ENCODE measurements at places on chromosomes 5 and 9.
A peak's percentile ranks its signal among the peaks of the same experiment; 100 is the strongest.

GRCh38 chr5:33470544-33470943 is 29.8 kb downstream of the TARS1 start:
- DNase-seq, result peak; percentile 28

DNA sequence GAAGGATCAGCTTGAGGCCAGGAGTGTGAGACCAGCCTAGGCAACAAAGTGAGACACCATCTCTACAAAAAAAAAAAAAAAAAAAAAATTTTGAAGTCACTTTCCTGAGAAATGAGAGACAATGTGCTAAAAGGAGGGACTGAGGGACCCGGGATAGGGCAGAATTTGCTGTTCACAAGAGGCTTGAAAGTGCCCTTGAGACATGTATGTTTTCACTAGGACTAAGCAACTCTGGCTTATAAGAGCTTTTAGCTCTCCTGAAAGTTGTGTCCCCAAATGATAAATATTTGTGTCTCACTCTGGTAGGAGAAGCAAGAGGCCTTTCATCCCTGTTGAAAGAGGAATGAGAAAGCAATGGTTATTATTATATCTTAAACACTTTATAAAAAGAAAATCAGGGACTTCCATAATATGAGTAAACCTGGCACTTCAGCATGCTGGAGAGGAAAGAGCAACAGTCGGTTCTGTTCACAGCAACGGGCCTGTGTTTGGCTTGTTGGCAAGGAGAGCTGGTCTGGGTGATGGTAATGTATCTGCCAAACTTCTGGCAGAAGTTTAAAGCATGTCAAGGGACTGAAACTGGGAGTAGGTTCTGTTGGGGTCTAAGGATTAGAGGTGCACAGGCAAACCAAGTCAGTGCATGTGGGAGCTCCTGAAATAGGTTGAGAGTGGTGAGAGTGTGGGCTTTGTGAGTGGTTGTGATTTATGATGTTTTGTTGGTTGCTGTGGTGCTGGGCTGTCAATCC is 32.2 kb downstream of the ENTREP1 start:
- DNase-seq, result no peak

GRCh38 chr9:18857769-18858168 is 175.2 kb downstream of the SAXO1 start:
- no peak for DNase-seq

GRCh38 chr5:10533226-10533625 is 30.6 kb upstream of the ANKRD33B start:
- DNase-seq, result no peak

DNA sequence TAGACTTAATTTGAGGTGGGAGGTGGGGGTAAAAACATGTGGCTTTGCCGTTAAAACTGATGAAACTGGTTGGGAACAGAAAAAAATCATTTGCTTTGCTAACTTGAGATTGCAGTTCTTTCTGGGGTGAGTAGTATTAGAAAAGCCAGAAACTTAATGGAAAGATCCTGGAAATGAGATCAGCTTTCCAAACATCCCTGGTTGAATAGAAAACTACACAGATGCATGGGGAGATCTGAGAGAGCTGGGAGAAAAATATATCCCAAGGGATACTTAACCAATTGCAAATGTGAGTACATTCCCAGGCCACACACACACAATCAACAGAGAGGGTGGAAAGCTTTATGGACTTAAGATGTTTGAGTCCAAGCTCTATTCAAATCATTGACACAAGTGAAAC is 222.3 kb downstream of the YTHDC2 start:
- DNase-seq, result no peak

DNA sequence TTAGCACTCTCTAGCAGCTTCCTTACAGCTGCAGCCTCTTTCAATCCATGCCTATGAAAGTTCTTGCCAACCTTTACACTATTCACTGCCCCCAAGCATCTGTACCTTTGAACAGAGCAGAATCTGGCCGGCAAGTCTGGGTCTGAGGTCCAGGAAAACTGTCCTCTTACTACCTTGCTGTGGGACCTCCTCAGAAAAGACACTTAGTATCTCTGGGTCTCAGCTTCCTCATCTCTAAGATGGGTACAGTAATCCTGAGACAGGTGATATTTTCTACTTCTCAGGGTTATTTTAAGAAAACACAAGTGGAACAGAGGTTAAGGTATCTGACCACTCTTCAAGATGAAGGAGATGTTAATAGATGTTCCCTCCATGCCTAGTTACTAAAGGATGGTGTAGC is 120.2 kb downstream of the EGFLAM start:
- DNase-seq, result no peak

DNA sequence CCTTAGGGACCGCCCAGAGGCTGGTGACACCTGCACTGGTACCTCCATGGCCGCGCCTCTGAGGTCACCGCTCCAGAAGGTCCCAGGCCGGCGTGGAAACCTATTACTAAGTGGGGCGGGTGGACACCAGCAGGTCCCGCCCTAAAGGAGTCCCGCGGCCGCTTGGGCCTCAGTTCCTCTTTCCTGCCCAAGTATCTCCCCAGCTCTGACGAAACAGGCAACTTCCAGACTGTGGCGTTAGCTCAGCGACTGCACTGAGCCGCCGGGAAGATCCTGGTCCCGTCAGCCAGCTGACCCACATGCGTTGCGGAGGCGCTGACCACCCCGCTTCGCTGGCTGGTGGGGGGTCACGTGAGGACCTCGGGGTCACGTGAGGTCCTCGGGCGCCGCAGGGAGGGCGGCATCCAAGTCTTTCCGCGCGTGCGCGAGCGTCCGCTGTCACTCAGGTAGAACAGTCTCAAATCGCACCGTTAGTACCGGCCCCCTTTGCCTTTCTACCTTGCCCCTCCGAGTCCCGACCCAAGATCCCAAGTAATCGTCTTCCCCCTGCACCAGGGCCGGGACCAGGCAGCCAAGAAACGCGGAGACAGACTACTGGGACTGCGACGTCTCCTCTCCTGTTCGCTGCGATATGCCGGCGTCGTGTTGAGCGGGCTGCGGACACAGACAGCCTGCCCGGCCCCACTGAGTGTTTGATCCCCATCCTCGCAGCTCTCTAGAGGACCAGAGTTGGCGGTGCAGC is 53.7 kb upstream of the KDM4C start:
- no peak for DNase-seq

DNA sequence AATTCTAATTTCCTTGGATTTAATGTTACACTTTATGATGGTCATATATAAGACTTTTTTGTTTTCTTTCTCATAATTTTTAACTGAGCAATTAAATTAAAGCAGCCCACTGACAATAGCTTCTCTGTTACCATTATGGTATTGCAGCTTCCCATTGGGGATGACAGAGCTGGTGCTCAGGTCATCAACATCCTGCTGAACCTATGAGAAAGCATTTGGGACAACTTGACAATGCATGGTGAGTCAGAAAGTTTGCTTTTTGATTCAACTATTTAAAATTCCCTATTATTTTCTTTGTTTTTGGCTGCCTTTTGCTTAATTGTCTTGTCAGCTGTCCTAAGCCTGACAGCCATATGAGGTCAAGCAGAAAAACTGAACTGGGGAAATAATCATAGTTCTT is 487.4 kb upstream of the RIOK2 start:
- DNase-seq, result no peak
